ENCODE measurements at places on chromosomes 6 and 20.

- DNase-seq = no peak
Measured at GRCh38 chr6:97114645-97115044, 168.4 kb downstream of the MMS22L start.

DNA sequence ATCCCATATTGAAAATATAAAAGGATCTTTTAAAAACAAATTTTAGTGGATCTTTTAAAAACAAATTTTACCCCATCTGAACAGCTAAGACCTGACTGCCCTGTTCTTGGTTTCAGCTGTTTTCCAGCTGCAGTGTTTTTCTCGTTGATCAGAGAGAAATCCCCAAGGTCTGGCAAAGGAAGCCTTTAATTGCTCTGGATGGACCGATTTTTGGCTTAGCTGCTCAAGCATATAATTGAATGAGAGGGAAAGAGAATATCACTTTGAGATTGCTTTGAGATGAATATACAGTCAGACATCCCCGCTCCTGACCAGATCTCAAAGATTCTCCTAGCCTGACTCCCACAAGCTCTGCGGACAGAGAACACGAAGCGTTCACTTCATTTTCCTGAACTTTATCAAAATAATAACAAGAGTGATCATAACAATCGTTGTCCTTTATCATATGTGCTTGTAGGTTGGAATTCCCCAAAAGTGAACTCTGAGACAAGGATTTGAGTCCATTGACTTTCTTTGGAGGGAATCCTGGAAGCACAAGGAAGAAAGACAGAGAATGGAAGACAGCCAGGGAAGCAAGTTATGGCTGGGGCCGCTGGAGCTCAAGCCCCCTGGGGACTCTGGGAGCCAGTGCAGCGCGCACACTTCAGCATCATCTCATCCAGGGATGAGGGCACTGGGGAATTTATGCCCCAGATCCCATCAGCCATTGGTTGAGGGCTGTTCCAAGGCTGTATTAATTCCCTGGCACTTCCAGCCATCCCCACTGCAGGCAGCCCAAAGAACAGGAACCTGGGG, 101.3 kb downstream of the SNX5 start:
- no peak for DNase-seq

DNA sequence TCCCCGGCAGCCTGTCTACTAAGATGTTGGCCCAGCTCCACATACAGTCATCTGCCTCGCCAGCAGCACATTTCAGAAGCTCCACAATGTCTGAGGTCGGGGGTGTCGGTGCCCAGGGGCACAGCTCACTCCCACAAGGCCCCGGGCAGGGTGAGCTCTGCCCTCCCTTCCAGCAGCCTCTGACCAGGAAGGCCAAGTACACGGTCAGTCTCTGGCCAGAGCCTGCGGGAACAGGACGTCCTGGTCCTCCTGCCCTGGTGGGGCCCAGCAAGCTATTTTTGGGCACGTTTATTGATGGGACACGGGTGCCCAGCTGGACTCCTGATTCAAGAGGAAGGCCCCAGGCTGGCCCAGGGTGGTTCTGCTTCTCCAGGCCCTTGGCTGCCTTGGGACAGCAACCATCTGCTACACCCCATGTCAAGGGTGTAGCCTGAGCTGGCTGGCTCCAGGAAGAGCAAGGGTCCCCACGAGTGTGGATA, 114.9 kb upstream of the PTPN1 start:
- no peak for DNase-seq

- peak; percentile 41 for DNase-seq
Measured at GRCh38 chr6:117483004-117483644, 650 bp downstream of the DCBLD1 start.

DNA sequence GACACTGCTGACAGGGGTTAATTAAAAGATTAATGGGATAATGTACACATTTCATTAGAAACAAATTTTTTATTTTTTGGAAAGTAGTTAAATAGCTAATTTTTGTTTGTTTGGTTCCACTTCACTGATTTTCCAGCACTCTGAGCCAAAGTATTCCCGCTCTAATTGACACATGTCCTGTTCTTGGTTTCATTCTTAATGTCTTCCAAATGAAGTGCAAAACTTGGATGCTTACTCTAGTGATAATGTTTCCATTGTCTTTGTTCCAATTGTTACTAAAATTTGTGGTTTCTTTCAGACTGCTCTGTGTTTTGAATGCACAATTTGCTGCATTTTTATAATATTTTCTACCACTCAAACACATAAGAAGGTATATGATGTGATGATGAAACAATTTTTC, 794.3 kb downstream of the PHF3 start:
- DNase-seq = no peak

- DNase-seq = no peak
Measured at GRCh38 chr6:14806101-14806500, 439.8 kb upstream of the JARID2 start.

GRCh38 chr6:837380-837779, 144.4 kb upstream of the EXOC2 start:
- no peak for DNase-seq

DNA sequence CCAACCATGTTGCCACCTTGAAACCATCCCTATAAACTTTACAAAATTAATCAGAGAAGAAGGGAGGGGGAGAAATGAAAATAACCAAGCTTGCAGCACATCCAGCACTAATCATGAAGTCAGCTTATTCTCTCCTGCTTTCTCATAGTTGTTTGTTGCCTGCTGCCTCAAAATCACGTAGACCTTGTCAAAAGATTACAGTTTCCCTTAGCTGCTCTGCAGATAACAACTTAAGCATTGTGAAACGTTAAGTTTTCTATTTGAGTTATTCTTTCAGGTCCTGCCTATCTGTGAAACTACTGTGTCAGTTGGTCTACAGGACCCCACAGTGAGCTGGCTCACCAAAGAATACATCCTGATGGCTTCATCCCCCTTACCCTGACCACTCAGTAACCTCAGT, 32.9 kb downstream of the SLC17A4 start:
- no peak for DNase-seq

DNA sequence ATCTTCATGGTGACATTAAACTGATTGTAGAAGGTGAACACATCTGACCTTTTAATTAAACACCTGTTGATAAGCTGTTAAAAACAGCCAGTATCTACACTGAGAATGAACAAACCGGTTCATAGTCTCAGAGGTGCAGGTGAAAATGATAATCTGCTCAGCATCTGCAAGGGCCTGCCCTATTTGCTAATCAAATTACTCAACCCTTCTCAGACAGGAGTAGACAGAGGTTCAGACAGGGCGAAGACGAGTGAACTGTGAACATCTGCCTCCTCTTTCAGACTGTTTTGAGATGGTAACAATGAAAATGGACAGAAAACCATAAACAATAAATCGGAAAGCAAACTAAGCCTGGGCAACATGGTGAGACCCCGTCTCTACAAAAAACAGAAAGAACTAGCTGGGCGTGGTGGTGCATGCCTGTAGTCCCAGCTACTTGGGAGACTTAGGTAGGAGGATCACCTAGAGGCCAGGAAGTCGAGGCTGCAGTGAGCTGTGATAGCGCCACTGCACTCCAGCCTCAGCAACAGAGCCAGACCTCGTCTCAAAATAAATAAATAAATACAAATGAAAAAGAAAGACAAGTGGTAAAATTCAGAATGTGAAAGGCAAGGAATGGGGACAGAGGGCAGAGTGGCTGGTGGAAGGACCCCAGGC, 55.9 kb downstream of the NINL start:
- no peak for DNase-seq

GRCh38 chr20:11861479-11861878, 56.2 kb upstream of the BTBD3 start:
- no peak for DNase-seq

DNA sequence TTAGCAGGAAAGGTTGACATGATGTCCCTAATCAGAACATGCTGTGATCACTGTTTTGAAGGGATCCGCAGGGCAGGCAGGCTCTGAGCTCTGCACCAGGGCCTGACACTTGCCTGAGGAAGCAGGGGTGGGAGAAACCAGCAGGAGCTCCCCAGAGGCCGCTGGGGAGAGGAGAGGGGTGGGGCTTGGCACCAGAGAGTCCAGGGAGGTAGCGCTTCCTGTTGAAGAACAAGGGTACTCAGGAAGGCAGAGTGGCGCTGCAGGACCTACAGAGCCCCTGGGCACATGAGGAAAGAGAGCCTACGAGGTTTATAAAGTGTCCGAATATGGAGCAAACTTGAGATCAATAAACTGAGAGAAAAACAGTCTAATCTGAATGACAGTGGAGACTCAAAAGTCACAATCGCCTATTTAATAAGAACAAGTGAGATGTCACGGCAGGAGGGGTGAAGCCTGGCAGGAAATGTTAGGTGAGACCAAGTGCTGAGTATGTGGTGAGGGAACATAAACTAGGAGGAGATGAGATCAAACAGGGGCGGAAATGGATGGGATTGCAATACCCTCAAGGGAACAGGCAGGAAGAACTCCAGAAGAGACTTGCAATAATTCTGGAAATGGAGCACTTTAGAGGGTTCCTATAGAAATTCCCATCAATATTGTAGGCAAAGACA, 5.8 kb upstream of the TBXT start:
- no peak for DNase-seq

DNA sequence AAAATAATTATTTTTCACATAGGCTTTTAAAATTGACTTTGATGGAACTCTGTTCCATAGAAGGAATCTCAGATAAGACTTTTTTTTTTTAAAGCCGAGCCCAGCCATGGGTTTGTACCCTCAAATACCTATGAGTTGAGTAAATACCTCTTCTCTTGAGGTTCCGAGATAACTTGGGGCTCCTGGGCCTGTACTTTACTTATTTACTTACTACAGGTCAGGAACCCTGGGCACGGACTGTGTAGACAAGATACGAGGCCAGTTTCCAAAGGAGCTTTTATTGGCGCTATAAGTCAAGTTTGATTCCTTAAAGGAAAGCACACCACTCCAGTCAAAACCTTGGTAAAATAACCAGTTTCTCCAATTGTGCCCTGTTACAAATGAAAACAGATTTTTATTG, 7.5 kb downstream of the AFG1L start:
- DNase-seq = no peak

- no peak for DNase-seq
Measured at GRCh38 chr20:24895898-24896658, 53.0 kb upstream of the CST7 start.

DNA sequence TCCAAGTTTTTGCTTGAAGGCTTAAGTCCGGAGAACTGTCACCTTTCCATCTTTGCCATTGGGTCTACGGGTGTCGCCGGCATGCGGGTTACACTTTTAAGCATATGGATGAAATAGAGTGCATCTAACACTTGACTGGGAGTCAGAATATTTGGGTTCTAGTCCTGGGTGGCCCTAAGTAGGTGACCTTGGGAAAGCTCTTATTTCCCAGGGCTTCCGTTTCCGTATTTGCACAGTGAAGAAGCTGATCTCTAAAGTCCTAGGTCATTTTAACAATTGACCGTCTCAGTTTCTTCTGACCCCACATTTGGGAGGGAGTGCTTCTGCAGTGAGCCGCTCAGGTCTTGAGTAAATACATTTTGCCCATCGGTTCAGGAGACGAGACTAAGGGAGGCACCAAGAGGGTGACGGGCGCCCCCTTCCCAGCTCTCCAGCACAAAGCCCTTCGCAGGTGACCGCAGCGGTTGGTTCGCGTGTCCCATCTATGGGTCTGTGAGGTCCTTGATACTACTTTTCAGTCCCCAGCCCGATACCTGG, 651 bp upstream of the BLTP3A start:
- DNase-seq = peak; percentile 64

DNA sequence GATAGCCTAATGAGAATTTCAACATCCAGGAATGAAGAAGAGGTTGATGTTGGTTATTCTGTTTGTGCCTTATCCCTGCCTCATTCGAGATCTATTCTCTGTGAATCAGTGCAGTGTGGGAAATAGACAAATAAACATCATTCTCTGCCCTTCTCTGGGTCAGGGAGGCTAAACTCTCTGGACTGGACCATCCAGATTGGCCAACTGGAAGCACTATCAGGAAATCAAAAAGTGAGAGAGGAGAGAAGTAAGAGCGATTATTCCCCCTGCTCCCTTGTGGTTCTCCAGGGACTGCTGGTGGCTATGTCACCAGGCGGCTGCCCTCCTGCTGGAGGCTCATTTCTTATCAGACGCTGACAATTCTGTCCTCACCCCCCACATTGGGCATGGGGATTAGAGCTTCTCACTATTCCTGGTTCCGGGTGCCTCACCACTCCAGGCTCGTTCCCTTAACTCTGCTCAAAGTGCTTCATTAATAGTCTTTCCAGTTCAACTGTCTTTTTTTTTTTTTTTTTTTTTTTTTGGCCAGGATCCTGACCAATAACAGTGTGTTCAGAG, 201.7 kb upstream of the RREB1 start:
- no peak for DNase-seq

- no peak for DNase-seq
Measured at GRCh38 chr20:46683939-46684750, 5.1 kb downstream of the TP53RK start.

DNA sequence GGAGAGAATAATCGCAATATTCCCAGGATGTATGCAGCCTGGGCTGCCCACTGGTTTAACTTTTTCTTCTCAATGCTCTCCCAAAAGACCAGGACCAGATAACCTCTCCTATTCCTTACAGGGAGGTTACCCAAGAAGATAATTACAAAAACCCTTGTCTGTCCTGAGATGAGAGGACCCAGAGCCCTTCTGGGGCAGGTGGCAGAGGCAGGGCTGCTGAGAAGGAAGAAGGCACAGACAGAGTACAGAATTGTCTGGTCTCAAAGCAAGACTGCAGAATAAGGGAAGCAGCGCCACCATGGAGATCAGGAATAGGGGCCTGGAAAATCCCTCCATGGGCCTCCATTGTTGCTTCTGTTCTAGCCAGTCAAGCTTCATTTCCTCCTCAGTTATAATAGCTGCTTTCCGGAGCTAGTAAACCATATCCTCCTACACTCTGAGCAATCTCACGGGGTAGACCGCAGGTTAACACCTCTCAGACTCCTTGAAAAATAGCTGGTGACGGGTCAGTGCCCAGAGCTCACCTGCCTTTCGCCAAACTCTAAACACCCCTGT, 463 bp upstream of the HLA-DMB start:
- peak; percentile 58 for DNase-seq

GRCh38 chr6:26158076-26158580, 70.9 kb downstream of the HFE start:
- peak; percentile 84 for DNase-seq

GRCh38 chr6:45326698-45327417, 1.3 kb upstream of the RUNX2 start:
- no peak for DNase-seq

DNA sequence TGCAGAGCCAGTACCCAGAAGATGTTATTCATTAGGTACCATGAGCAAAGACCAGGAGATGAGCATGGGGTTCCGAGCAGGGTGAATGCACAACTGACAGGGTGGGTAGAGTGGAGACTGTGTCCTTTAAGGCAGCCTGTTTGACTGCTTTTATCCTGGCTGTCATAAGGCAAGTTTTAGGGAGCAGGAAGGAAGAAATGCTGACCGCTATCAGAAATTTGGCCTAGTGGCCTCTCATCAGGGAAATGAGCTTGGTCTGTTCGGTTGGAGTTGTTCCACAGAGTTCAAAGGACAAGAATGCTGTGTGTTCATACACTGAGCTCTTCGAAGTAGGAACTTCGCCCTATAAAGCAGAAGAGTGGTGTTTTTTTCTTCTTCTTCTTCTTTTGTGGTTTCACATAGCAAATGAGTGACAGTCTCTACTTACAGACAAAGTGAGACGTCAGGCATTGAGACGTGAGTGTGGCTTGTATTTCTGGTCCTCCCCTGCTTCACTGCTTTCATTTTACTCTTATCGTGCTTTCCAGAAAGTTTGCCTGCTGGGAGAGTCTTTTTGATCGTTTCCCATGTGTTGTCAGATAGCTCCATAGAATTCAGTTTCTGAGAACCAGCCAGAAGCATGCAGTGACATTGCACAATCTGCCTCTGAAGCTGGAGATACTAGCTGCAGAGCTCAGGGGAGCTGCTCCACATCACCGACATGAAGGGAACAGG, at the start of gene CASS4:
Gene CASS4, plus strand, starts transcription at position 502 of the 714 bp plus-strand sequence. Its CDS starts 199 bp downstream, at position 701.
- DNase-seq = peak; percentile 55

Data from stimulated activated CD8-positive, alpha-beta memory T cell treated with anti-CD3 and anti-CD28 coated beads, Interleukin-4, amount 100 ng/mL, for 48 hours (primary cell).